A375 (cell line): ENCODE measurements at places on chromosomes 1 and 21. TPM values are rescaled to one million over a fixed set of nuclear protein-coding genes. Genes with fewer than 3 reads are reported as not detected.

RGL1 gene
- 4.8 and 5.4 TPM in 2 replicates for total RNA-seq

IFI44L gene
- total RNA-seq, result 0.34 and 1.1 TPM in 2 replicates

TAS1R1 gene
- 0.04 TPM in 1 of 2 replicates, not detected in the other for total RNA-seq

CRYBG2 gene
- 0.03 TPM in 1 of 2 replicates, not detected in the other for total RNA-seq

CDA gene
- not detected in 2 replicates for total RNA-seq

RNU1-1 gene
- under 0.01 TPM in 2 replicates for total RNA-seq

C2CD2 gene
- total RNA-seq, result 0.04 and 0.08 TPM in 2 replicates

BATF3 gene
- total RNA-seq, result 4.9 and 5.9 TPM in 2 replicates

DCDC2B gene
- total RNA-seq, result not detected in 2 replicates

IL12RB2 gene
- not detected in 2 replicates for total RNA-seq

KRTAP23-1 gene
- not detected in 2 replicates for total RNA-seq

PLA2G2F gene
- not detected in 2 replicates for total RNA-seq

RAB4A gene
- total RNA-seq, result 26.1 and 26.3 TPM in 2 replicates

CENPS gene
- total RNA-seq, result 37.3 and 38.6 TPM in 2 replicates

MXRA8 gene
- 0.77 TPM in 1 of 2 replicates, not detected in the other for total RNA-seq
